ENCODE measurements at places on chromosomes 5 and 9. TPM values are rescaled to one million over a fixed set of nuclear protein-coding genes. Genes with fewer than 3 reads are reported as not detected.

The PCDHA10 gene
- 0.05 TPM for total RNA-seq

The RASEF gene
- 0.05 TPM for total RNA-seq

GRCh38 chr5:160379511-160379910, 9.1 kb upstream of the C1QTNF2 start:
- DNase-seq = no peak

The ZNF618 gene
- total RNA-seq = 2.0 TPM

DNA sequence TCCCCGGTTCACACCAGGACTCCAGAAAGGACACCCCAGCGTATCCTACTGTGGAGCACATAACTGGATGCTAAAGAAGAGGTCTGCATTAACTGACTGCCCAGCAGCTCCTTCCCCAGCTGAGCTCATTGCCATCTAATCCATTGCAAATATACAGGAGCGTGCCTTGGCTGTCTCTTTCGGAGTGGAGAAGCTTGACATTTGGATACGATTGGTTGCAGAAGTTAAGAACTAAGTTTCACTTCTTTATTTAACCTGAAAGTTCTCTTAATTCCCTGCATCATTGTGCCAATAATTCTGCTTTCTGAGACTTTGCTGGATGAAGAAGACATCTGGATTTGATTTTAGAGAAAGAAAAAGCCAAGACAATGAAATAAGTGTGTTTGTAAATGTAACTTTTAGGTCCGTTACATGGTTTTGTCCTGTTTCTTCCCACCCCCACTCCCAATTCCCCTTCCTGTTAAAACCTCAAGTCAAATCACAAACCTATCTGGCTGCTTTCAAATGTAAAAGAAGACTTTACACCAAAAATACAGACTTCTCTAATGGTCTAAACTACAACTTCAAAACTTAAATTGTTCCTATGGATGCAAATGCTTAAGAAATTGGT, 33.9 kb downstream of the TAS2R1 start:
- no peak for DNase-seq

GRCh38 chr9:107856633-107857032, 367.1 kb upstream of the KLF4 start:
- DNase-seq = no peak

- no peak for DNase-seq
Measured at GRCh38 chr9:91426123-91426745, 2.6 kb upstream of the NFIL3 start.

DNA sequence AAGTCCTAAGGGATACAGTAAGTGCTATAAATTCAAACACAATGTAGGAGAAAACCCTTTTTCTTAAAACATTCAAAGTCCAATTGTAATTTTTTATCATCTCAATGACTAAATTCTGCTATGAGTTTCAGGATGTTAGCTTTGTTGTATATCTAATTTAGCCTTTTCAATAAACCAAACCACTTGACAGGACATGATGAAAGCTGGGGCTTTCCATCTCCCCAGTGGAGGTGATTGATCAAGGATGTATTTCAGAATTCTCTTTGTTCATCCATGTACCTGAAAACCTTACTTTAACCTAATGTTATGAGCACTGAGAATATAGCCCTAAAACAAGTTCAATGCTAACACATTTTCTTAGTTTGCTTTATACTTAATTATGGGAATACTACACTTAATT, 639.0 kb upstream of the ITGA1 start:
- no peak for DNase-seq

DNA sequence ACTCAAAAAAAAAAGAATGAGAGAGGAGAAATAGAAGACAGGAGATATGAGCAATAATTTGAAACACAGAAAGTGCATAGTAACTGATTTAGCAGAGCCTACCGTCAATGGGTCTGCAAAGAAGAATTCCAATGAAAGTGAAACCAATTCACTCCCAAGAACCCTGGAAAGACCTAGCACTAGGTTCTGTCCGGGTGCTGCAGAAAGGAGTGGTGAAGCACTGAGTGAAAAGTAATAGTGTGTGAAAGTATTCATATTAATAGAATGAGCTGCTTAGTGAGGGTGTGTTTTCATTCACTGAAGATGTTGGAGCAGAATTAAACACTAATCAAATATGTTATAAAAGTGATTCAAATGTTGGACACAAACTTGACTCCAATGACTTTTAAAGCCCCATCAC, 51.3 kb upstream of the SLC30A5 start:
- DNase-seq = no peak

GRCh38 chr9:127980060-127980705, 606 bp downstream of the EEIG1 start:
- DNase-seq = peak; percentile 57

DNA sequence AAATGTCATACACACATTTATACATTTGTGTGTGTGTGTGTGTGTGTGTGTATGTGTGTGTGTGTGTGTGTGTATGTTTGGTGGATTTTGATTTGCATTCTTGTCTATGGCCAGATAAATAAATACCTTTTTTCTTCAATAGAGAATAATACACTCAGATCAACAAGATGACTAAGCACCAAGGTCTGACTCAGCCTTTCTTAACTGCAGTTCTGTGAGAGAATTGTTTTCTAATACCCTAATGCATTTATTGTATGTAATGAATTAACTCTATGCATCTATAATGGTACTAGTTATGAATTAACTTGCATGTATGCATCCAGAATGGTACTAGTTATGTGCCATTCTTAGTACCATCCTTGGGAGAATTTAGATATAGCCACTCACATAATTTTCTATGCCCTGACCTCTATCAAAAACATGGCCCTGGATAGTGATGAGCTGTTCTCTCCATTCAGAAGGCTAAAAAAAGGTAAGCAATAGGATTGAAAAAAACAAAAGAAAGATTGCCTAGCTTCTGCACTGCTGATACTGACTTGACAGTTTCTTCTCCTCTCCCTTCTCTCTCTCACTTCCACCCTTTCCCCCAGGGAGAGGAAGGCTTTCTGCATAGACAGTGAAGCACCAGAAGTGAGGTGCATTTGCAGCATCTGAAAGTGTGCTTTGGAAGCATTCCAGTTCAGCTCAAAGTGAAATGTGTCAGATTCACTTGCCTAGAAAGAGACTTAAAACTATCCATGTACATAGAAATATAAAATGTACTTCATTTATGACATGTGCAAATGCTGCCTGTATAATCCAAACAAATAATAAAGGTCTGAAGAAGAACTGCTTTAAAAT, 55.1 kb upstream of the CCDC112 start:
- DNase-seq = no peak

The SPINK6 gene
- total RNA-seq = not detected

DNA sequence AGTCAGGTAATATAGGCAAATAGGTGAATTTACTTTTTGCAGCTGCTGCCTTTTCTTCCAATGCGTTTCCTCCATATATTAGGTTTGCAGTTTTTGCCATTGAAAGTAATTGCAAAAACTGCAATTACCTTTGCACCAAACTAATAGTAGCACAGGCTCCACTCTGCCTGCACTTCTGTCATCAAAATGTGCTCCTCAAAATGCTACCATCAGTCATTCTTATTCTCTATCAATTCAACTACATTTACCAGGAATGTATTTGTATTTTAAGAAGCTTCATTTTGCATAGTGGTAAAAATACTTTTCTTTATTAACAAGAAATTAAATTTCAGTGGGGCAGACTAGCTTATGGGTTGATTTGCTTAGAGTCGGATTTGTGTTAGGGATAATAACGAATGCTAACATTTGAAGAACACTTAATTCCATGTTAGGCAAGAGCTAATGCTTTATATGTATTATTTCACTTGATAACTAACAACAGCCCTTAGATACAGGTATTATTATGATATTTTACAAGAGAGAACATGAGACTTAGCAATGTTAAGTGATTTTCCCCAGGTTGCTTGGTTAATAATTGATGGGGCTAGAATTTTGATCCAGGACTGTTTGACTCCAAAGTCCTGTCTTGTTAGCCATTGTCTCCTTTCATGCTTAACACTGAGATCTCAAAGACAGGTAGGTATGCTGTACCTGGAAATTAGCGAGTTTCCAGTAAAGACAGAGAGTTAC, 300.4 kb downstream of the MAN2A1 start:
- no peak for DNase-seq

- no peak for DNase-seq
Measured at GRCh38 chr5:91825618-91826017, 442.5 kb upstream of the ARRDC3 start.

- peak; percentile 58 for DNase-seq
Measured at GRCh38 chr9:81562231-81563019, 126.9 kb downstream of the TLE1 start.

The DMRTA1 gene
- 0.97 TPM for total RNA-seq

The PCDHB3 gene
- total RNA-seq = 1.4 TPM

GRCh38 chr9:20321423-20322082, 300.7 kb downstream of the MLLT3 start:
- no peak for DNase-seq

GRCh38 chr9:126160067-126160853, 166.4 kb upstream of the MVB12B start:
- no peak for DNase-seq

DNA sequence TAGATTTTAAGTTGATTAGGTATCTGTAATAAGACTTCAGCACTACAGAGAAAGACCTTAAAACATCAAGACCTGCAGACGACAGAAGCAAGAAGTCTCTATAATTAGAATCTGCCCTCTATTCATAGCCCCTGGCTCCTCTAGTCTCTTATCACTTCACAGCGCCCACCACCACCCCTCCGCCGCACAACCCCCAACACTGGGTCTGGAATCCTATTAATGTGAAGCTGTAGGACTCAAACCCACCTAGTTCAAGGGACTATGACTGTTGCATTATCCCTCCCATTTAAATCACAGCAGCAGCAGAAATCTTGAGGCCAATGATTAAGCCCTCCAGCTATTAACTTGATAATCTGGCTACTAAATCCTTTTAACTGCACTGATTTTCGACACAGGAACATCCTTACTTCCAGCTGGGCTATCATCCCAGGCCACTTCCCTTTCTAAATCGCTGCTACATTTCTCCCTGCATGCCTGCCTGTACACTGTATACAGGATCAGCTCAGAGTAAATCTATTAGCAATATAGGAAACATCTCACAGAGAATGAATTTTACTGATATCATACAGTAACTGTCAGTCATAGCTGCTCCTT, 159.5 kb upstream of the GRAMD2B start:
- DNase-seq = no peak

DNA sequence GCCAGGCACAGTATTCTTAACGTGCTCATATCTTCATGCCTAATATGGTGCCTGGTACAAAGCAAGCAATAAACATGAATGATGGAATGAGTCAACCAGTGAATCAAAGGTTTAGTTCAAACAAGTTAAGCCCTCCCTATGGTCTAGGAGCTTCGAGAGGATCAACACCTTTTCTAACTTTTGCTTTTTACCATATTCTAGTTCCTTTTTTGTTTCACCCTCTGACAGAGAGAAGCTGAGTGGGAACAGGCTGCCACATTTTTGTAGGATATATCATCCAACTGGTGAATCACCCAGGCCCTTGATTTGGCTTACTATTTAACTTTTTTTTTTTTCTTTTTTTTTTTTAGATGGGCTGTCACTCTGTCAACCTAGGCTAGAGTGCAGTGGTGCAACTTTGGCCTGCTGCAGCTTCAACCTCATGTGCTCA, 39.3 kb upstream of the TNC start:
- no peak for DNase-seq

GRCh38 chr5:110951373-110951791, 120.1 kb upstream of the TSLP start:
- DNase-seq = no peak

GRCh38 chr5:148957591-148958202, 105.2 kb downstream of the SH3TC2 start:
- no peak for DNase-seq

DNA sequence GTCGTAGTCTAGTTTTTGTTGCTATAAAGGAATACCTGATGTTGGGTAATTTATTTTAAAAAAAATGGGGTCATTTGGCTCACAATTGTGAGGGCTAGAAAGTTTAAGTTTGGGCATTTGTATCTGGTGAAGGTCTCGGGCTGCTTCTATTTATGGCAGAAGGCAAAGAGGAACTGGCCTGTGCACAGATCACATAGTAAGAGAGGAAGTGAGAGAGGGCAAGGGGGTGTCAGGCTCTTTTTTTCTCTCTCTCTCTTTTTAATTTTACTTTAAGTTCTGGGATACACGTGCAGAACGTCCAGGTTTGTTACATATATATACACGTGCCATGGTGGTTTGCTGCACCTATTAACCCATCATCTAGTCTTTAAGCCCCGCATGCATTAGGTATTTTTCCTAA, 453.3 kb downstream of the DIRAS2 start:
- no peak for DNase-seq

DNA sequence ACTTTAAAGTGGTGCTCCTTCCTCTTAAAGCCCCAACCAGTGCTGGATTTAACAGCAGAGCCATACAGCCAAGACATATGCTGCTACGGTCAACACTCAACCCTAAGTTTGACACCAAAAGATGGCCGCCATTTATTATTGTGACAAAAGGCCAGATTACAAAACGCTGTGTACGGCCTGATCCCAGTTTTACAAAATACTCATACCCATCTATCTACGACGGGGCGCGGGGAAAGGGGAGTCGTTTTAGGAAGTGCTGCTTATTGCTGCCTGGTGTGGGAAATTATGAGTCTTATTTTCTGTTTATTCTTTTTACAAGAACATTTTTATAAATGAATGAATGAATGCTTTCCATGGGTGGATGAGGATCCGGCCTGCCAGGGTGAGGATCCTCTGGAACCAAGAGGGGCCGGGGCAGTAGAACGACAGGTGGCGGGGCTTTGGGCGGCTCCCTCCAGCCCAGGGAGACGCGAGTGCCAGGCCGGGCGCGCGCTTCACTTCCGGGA, 457 bp upstream of the IDNK start:
- peak; percentile 79 for DNase-seq

The CDX1 gene
- total RNA-seq = not detected

The CCDC69 gene
- 178 TPM for total RNA-seq

DNA sequence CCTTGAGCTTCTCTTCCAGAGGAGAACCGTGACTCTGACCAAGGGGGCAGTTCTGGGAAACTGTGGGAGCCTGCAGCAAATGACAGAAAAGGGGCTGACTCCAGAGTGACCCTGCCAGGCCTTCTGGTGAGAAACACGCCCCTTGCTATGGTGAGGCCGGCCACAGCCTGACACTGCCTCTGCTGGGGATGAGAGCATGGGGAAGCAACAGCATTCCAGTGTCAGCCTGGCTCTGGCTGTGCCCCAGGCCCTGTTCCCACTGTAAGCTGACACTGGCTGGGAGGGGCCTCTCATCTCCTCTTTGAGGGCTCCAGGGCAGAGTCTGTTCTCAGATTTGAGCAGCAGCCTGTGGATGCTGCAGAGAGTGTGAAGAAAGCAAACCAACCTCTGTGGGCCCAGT, 180.0 kb upstream of the IL12B start:
- DNase-seq = peak; percentile 90

GRCh38 chr5:107887166-107887943, 216.6 kb upstream of the EFNA5 start:
- DNase-seq = no peak

All from Right ventricle myocardium superior (tissue), 1 donor.